NAMALWA (cell line): ENCODE measurements at places on chromosomes 4 and X.

DNA sequence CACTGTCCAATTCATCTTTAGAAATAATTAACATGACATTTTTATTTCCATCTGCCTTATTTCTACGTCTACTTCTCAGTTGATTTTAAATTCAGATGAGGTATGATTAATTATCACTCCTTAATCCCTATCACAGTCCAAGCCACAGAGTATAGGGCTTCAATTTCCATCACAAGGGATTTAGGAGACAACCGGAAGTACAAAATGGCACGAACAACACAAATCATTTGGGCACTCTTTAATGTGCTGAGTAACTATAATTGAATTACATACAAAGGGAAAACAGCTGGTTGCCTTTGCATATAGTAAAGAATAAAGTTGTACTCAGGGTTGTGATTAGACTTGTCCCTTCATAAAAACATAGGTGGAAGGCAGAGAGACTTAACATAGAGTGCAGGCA, 290.4 kb upstream of the MAGEB16 start:
- DNase-seq: no peak

DNA sequence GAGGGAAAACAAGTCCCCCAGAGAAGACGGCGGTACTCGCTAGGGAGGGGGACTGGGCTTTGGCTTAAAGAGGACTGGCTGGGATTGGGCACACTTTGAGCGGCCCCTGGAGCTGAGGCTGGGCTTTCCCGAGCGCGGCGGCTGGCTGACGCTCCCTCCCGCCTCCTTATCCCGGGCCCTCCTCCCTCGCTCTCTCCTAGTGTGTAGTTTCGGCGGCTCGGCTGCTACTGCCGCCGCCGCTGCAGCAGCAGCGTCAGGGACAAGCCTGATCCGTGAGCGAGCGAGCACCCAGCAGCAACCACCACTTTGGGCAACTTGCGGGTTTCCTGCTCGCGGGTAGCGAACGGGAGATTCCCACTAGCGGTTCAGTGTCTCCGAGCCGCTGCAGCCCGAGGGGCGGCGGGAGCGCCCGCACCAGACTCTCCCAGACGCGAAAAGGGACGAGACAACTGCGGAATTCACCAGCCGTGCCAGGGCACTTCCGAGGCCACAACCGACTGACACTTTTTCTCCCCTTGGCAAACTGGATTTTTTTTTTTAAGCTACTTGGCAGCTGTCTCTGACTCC, 632 bp upstream of the PCDH7 start:
- DNase-seq: no peak

- DNase-seq: no peak
These were observed 742 bp upstream of the TAF1 start for GRCh38 chrX:71365356-71365874.

- no peak for DNase-seq
These were observed 14.2 kb downstream of the ATOH1 start for GRCh38 chr4:93842601-93843252.

GRCh38 chrX:64456828-64457227, 61.6 kb upstream of the MTMR8 start:
- no peak for DNase-seq

- no peak for DNase-seq
These were observed 42.1 kb upstream of the SPINK2 start for GRCh38 chr4:56863441-56864139.

GRCh38 chrX:574251-574650, 56.3 kb upstream of the SHOX start:
- DNase-seq: no peak

GRCh38 chr4:7189475-7190277, 2.7 kb upstream of the SORCS2 start:
- DNase-seq: peak; percentile 40

GRCh38 chr4:64814616-64815015, 405.4 kb upstream of the TECRL start:
- no peak for DNase-seq

- DNase-seq: no peak
These were observed 105.4 kb upstream of the PCDH7 start for GRCh38 chr4:30614771-30615170.

GRCh38 chr4:147815741-147816140, 83.9 kb downstream of the ARHGAP10 start:
- no peak for DNase-seq

DNA sequence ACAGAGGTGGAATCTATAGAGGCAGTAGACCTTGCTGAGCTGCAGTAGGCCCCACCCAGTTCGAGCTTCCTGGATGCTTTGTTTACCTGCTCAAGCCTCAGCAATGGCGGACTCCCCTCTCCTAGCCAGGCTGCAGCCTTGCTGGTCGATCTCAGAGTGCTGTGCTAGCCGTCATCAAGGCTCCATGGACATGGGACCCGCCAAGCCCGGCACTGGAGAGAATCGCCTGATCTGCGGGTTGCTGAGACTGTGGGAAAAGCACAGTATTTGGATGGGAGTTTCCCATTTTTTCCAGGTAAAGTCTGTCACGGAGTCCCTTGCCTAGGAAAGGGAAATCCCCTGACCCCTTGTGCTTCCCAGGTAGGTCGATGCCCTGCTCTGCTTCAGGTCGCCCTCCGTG, 124.8 kb upstream of the KLF8 start:
- no peak for DNase-seq

GRCh38 chr4:112585977-112586736, 50.6 kb downstream of the ZGRF1 start:
- no peak for DNase-seq

- no peak for DNase-seq
These were observed 86.9 kb upstream of the MAGEB16 start for GRCh38 chrX:35711281-35711680.

- no peak for DNase-seq
These were observed 2.2 kb upstream of the XAGE3 start for GRCh38 chrX:52870046-52870445.

DNA sequence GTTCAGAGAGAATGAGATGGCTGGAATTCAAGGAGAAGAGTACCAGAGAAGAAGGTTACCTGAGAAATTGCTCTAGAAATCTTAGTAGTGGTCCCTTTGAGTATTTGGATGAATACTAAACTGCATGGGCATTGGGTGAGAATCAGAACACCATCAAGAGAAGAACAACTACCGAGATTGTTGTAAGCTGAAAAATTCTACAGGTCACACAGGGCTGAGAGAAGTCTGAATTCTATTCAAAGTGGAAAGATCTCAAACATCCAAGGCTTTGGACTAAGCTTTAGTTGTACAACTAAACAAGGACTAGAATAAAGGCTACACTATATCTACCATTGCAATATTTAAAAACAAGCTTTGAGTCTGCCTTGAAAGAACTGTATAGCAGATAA, 40.8 kb downstream of the LRBA start:
- no peak for DNase-seq

GRCh38 chr4:30028826-30029225, 691.3 kb upstream of the PCDH7 start:
- DNase-seq: no peak

DNA sequence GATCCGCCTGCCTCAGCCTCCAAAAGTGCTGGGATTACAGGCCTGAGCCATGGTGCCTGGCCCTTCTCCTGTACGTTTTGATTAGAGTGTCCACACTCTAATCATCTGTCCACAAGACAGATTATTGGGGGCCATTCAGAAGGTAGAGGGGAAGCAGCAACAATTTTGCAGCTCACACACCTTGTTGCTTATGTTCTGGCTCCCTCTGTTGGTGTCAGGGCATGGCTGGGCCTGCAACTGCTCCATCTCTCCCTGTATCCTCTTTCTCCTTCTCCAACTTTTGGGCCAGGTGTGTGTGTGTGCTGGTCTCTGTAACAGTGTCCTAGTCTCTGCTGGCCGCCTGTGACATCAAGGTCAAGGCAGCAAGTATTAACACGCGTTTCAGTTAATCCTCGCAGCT, 125.5 kb upstream of the MBNL3 start:
- peak; percentile 7 for DNase-seq

DNA sequence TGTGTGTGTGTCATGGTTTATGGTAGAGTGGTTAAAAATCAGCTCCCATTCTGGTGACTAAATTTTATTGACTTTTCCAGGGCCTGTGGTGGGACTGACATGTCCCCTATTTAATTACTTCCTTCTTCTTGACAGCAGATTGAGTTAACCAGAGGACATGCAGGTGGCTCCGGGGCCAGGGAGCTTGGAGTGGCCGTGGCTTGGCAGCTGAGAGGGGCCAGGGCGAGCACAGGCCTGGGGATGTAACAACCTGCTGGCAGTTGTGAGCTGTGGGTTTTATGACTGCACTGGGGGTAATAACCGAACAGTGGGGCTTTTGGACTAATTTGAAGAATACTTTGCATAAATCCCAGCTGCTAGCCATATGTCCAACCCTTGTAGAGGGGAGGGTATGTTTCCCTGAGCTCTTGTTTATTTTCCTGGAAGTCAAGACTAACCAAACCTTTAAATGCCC, 186.0 kb downstream of the MID1IP1 start:
- no peak for DNase-seq

GRCh38 chr4:53786632-53787031, 195.3 kb upstream of the LNX1 start:
- DNase-seq: no peak

DNA sequence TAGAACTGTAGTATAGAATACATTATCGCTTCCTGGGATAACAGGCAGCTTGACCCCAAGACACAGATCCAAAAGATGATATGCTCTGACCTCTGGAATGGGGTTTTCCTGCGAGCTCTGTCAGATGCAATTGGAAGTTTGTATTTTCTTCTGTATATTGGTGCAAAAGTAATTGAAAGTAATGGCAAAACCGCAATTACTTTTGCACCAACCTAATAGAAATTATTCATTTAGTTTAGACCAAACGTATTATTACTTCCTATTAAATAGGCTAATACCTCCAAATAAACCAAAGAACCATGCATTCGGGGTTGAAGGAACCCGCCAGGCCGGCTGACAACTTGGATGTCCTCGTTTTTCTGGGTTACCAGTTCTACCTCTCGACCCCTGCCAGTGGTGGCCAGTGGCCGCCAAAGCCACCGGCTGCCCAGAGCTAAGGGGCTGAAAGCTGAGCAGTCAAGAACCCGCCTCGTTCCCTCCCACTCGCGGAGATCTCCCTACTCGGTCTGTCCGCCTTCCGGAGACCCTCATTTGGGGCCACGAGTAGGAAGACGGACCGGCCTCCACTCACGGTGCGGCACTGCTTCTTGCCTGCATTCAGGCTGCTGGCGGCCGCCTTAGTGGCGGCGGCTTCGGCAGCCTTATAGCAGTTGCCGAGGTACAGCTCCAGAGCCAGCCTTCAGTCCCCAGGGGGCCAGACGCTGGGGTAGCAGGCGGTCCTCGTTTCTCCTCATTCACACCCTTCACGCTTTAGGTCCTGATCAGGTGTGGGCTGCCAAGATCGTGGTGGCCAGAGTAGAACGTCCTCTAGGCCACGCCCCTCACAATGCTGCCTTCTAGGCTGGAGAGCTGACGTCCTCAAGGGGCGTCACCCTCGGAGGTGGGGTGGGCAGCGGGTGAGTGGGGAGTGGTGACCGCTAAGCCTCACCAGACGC, 121.9 kb downstream of the RBMX2 start:
- no peak for DNase-seq

DNA sequence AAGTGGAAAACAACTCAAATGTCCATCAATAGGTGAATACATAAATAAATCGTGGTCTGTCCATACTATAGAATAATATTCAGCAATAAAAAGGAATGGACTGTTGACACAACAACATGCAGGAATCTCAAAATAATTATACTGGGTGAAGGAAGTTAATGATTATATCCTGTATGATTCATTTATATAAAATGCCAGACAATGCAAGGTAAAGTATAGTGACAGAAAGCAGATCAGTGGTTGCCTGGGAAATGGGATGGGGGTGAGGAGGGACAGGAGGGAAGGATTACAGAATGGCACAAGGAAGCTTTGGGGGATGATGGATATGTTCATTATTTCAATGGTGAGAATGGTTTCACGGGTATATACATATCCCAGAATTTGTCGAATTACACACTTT, 12.3 kb downstream of the PYURF start:
- no peak for DNase-seq
